ENCODE measurements at places on chromosomes 1 and 21.

- DNase-seq: no peak
These were observed 35.2 kb upstream of the EDEM3 start for GRCh38 chr1:184789884-184790283.

DNA sequence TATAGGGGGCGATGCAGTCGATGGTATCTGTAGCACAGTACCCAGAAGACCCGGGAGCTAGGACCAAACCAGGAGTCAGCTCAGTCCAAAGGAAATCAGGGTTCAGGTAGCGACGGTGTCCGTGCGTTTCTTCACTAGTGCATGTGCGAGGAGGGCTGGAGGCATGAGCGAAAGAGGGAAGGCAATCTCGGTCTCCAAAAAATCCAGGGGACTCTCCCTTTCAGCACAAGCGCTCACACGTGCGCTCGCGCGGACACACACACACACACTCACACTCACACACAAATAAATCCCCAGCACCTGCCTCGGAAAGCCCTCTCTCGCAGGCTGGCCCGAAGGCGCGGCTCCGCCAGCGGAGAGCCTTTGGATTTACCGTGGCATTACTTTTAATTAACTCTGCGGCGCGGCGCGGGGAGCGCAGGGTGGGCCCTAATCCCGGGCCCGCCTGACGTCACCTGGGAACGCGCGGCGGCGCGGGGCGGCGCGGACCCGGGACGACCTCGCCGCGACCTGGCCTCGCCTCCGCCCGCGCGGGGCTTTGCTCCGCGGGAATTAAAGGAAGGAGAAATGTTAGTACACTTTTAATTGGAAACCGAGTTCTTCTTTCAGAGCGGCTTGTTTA is 121.2 kb downstream of the LMX1A start:
- DNase-seq: no peak

GRCh38 chr1:154222518-154222917 is 1.8 kb downstream of the UBAP2L start:
- DNase-seq: no peak

DNA sequence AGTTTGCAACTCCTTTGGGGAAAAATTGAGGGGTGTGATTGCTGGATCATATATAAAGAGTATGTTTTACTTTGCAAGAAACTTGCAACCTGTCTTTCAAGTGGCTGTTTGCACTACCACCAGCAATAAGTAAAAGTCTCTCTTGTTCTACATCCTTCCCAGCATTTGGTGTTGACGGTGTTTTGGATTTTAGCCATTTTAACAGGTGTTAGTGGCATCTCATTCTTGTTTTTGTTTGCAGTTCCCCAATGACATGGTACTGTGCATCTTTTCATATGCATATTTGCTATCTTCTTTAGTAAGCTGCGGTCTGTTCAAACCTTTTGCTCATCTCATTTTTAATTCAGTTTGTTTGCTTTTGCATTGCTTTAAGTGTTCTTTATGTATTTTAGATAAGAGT is 535.5 kb downstream of the LRRIQ3 start:
- DNase-seq: no peak

- DNase-seq: no peak
These were observed 76.0 kb upstream of the NEK2 start for GRCh38 chr1:211751438-211751837.

DNA sequence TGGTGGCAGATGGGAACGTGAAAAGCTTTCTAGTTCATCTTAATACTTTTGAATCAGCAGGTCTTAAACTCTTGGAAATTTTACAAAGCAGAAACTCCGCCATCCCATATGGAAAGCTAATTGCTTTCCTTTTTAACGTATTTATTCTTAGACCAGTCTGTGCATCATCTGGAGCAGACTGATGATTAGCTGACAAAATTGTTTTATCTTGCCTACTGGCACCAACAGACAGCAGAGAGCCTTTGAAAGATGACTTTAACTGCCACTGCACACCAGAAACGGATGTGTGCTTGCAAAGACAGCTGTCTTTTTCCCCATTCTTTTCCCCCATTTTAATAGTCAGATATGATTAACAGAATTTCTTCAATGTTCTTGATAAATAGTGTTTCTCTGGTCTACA is 97.0 kb downstream of the PLD5 start:
- no peak for DNase-seq

GRCh38 chr1:243917177-243917862 is 67.3 kb upstream of the AKT3 start:
- peak; percentile 73 for DNase-seq

- DNase-seq: no peak
These were observed 93.1 kb downstream of the LMO4 start for GRCh38 chr1:87421809-87422208.

GRCh38 chr1:113542221-113542701 is 151.9 kb downstream of the MAGI3 start:
- DNase-seq: peak; percentile 91

DNA sequence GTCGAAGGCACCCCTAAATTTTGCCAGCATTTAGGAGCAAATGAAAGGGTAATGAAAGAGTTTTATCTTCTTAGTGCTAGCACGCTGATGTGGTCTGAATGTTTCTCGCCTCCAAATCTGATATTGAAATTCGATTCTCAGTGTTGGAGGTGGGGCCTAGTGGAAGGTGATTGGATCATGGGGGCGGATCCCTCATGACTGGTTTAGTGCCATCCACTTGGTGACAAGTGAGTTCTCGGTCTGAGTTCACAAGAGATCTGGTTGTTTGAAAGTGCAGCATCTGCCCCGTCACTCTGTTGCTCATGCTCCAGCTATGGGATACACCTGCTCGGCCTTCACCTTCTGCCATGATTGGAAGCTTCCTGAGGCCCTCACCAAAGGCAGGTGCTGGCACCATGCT is 75.1 kb upstream of the ZBTB40 start:
- DNase-seq: no peak

GRCh38 chr1:181175955-181176354 is 87.5 kb downstream of the IER5 start:
- DNase-seq: no peak

DNA sequence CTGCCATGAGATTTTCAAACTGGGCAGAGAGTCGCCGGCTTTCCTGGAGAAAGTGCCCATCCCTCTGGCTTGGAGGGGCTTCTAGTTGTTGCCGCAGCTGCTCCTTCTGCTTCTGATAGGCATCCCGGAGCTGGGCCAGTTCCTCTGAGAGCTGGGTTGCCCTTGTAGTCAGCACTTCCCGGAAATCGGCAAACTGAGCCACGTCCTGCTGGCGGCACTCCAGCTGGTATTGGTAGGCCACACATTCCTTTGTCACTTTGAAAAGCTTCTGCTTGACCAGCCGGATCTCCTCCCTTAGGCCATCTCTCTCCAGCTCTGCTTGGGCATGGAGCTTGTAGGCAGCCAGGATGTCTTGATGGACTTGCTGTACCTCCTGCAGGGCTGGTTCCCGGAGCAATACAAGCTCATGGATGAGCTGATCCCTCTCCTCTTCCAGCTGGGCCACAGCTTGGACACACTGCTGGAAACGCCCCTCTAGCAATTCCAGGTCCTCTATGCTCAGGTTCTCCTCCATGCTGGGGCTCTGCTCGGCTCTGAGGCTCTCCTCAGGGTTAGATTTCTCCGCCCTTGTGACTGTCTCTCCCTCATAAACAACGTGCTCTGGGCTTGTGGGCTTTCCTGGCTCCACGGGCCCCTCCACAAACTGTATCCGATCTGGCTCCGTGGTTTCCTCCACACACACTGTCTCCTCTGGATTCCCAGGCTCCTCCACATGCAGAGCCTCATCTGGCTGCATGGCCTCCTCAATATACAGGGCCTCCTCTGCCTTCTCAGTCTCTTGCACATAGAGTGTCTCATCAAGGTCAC is 7.3 kb downstream of the SYNC start:
- DNase-seq: peak; percentile 81

DNA sequence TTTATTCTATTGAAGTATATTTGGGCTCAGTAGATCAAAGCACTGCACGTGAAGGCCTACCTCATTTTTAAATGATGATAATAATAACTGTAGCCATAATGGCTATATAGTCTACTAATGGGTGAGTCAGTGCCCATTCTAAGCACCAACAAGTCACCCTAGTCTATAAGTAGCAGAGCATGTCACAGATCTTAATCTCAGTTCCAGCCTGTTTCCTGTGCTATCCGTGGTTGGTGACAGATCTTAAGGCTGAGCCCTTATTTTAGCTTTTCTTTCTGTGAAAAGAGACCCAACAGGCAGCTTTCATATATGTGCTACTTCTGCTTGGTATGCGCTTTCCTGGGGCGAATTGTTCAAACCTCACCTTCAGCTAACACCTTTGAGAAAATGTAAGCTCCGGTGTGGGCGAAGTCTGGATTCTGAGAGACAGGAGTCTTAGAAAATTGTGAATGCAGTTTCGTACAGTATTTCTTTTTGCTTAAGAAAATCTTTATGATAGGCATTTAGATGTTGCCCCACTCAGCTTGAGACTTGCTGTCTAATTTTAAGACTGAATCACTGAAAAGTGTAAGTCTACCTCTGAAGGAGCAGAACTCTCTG is 59.6 kb downstream of the FMN2 start:
- no peak for DNase-seq
